ENCODE measurements at places on chromosomes 3 and 15. TPM values are rescaled to one million over a fixed set of nuclear protein-coding genes. Genes with fewer than 3 reads are reported as not detected.

DNA sequence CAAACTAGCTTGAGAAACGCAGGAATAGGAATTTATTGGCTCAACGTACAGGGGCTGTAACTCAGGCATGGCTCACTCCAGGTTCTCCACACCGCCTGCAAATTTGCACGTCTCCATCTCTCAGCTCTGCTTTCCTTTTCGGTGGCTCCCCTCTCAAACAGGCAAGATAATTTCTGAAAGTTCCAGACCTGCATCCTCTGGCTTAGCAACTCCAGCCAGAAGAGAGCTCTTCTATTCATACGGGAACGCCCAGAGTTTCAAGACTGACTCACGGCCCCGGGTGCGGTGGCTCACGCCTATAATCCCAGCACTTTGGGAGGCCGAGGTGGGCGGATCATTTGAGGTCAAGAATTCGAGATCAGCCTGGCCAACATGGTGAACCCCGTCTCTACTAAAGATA is 139.7 kb upstream of the BNIP2 start:
- no peak for DNase-seq

MEX3B gene
- 7.2 TPM for total RNA-seq

DNA sequence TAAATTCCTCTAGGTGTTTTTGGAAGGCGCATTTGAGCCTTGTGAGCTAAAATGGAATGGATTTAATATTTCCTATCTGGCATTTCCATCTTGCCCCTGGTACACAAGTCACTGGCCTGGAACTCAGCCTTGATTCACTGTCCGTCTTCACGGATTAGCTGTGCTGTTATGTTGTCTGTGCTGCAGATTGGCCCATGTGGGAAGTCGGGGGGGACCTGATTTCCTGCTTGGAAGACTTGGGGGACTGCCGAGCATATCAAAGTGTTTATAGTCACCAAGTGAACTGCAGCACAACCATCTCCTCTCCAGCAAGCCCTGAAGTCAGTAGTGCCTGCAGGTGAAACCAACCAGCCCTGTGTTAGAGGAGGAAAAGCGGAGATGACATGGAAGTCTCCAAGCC is 12.2 kb downstream of the GHRL start:
- no peak for DNase-seq

GRCh38 chr3:22091329-22091728 is 340.3 kb upstream of the ZNF385D start:
- no peak for DNase-seq

DNA sequence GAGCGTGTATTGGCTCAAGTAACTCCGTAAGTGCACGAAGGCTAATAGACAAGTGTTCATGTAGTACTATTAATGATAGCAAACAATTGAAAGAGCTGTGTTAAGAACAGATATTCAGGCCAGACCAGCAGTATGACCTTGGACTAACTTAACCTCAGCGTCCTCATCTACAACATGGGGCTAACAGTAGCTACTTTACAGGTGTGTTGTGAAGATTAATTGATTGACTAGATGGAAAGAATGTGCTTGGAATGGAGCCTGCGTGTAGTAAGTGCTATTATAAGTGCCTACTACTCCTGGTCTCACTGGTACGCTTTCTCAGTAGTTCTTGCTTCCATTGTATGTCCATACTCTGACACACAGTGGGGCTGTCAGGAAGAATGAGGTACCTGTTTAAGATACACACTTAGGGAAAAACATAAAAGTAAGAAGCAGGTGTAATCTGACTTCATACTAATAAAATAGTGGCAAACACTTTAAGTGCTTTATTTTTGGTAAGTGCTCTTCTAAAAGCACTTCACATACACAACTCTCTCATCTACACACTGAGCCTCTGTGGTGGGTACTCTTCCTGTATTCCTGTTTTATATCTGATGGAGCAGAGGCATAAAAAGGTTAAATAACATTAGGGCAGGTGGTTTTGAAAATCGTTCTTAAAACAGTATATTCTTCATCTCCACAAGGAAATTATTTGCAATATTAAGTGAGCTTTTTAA is 24.3 kb upstream of the FBXL22 start:
- DNase-seq = no peak

Data from LHCN-M2 (cell line).